Lung (tissue), 17 donors: ENCODE measurements at places on chromosomes 11 and 22. TPM values are rescaled to one million over a fixed set of nuclear protein-coding genes. Genes with fewer than 3 reads are reported as not detected.

Gene SCN3B
- polyA plus RNA-seq = 0.72 TPM

DNA sequence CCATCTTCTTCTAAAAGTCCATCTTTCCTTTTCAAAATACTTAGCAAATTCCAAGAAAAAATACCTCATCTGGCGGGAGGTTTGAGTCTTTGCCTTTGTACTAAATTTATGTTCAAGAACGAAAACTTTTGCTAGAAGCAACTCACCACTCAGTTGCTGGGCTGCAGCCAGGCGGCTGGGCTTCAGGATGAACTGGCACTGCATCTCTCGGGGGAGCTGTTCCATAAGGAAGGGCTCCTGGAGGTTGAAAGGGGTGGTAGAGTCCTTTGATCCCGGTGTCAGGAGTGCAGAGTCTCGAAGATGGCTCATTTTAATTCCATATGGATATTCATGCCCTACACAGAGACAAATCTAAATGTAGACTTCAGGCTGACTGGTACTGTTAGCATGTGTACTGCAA, 105.8 kb downstream of the ARHGAP20 start:
- H3K4me3 ChIP-seq = no peak overlapping the region
- H3K27me3 ChIP-seq = no peaks in the 10 kb centered on the region
- no peaks in the 10 kb centered on the region for H3K36me3 ChIP-seq

Gene SCN2B
- polyA plus RNA-seq = 0.03 TPM

DNA sequence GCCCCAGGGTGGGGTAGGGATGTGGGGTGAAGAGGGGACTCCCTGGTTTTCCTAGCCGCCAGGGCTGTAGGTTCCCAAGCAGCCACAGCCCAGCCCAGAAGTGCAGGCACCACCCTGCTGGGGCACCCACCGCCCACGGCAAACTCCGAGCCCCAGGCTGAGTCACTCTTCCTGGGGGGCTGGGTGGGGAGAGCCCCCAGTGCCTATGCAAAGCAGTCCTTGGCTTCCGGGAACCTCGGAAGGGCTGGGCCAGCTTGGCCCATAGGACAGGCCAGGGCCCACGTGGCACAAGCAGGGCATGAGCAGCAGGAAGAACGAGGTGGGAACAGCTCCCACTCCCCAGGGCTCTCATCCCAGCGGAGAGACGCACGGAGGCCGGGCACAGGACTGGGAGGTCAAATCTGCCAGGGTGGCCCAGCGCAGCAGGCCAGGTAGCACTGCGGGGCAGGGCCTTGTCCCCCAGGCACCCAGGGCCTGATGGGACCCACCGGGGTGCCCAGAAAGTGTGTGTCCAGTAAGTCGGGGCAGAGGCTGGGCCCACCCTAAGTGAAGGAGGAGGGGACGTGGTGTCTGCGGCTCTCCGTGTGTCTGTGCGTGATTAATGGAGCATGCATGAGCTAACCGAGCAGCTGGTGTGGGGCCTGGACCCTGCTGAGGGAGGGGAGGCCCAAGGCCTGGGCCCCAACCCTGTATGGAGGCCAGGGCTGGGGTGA, 4.6 kb upstream of the IL17REL start:
- peaks cover 7% of the 10 kb centered on the region for H3K4me1 ChIP-seq
- H3K27me3 ChIP-seq = peaks cover 16% of the 10 kb centered on the region
- DNase-seq = no peak

- H3K36me3 ChIP-seq = no peaks in the 10 kb centered on the region
- DNase-seq = no peak
- no peak overlapping the region for H3K27ac ChIP-seq
- H3K4me3 ChIP-seq = no peak overlapping the region
- no peaks in the 10 kb centered on the region for H3K27me3 ChIP-seq
These were observed 17.3 kb downstream of the ABCC8 start for GRCh38 chr11:17459236-17459896.

DNA sequence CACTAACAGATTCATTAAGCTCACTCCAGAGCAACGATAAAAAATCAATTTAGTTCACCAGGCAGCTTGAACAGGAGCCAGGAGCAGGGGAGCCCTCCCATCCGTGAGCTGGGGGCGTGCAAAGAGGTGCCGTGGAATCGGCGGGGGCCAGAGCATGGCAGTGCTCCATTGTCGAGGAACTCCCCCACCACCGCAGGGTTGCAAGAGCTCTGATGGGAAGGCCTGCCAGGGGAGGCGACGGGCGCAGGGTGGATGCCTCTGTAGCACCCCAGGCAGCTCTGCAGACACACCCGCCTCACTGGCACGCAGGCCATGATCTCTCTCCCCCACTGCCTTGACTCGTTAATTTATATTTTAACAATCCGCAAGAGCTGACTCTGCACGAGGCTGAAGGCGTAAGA, 433.2 kb downstream of the MIAT start:
- DNase-seq = no peak
- no peak overlapping the region for H3K27ac ChIP-seq
- no peaks in the 10 kb centered on the region for H3K36me3 ChIP-seq
- H3K27me3 ChIP-seq = no peaks in the 10 kb centered on the region
- no peaks in the 10 kb centered on the region for H3K4me1 ChIP-seq
- H3K4me3 ChIP-seq = no peak overlapping the region

DNA sequence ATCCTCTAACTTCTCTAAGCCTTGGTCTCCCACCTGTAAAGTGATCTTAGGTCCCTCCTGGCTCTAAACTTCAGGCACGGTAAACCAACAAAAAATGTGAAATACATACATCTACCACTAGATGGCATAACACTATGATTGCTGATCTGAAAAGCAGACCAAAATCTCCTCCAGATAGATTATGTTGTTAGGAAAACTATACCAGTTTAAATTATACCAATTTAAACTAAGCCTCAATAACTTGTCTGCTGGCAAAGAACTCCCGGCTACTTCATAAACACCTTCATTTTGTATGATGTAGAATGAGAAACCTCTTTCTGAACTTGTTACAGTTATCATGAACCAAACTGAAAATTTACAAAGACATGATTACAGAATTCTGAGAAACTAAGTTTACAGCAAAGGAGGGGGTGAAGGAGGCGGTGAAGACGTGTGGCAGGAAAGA, 85.9 kb downstream of the SBF2 start:
- no peak overlapping the region for H3K4me3 ChIP-seq

GRCh38 chr22:19526076-19526701, 2.0 kb upstream of the CLDN5 start:
- DNase-seq = no peak
- no peak overlapping the region for H3K4me3 ChIP-seq
- H3K36me3 ChIP-seq = no peaks in the 10 kb centered on the region
- H3K27ac ChIP-seq = peak overlapping the region; percentile 94

Gene OR52E8
- polyA plus RNA-seq = not detected

Gene INS
- polyA plus RNA-seq = 3.3 TPM

- peaks cover 4% of the 10 kb centered on the region for H3K27me3 ChIP-seq
- DNase-seq = no peak
- H3K36me3 ChIP-seq = no peaks in the 10 kb centered on the region
- H3K4me3 ChIP-seq = no peak overlapping the region
- H3K27ac ChIP-seq = no peak overlapping the region
These were observed 48.8 kb upstream of the LARGE1 start for GRCh38 chr22:33969045-33969444.

DNA sequence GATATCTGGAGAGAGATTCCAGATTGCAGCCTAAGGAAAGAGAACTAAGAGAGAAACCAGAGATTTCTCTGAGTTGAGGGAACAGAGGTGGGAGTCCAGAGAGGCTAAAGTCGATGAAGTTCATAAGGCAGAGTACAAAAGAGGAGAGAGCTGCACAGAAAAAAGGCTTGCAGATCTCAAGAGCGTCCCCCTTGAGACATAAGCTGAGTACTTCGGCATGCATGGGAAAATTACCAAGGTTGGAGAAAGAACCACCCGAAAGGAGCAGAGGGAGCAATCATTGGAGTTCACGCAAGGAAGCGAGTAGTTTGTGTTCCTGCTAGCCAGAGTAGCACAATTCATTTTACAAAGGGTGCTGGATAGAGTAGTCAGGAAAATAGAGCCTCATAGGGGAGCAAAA, 293.5 kb downstream of the TMEM135 start:
- no peak overlapping the region for H3K4me3 ChIP-seq
- no peak for DNase-seq
- H3K36me3 ChIP-seq = no peaks in the 10 kb centered on the region
